Ascending aorta (tissue), 2 donors: ENCODE measurements at places on chromosomes 7 and 10. TPM values are rescaled to one million over a fixed set of nuclear protein-coding genes. Genes with fewer than 3 reads are reported as not detected.
A peak's percentile ranks its signal among the peaks of the same experiment; 100 is the strongest.

Gene STRA8
- total RNA-seq = not detected

Gene NME8
- 0.96 TPM for total RNA-seq

Gene CPED1
- 69.5 TPM for total RNA-seq

Gene KLF14
- total RNA-seq = not detected

Gene SPDYE3
- not detected for total RNA-seq

GRCh38 chr7:15853832-15854470, 167.5 kb upstream of the MEOX2 start:
- peak overlapping the region; percentile 23 for H3K27ac ChIP-seq
- DNase-seq = no peak
- no peaks in the 10 kb centered on the region for H3K36me3 ChIP-seq
- H3K4me1 ChIP-seq = peaks cover 4% of the 10 kb centered on the region
- H3K4me3 ChIP-seq = no peak overlapping the region
- H3K27me3 ChIP-seq = no peaks in the 10 kb centered on the region

- no peak overlapping the region for H3K4me3 ChIP-seq
- no peak overlapping the region for H3K27ac ChIP-seq
- no peaks in the 10 kb centered on the region for H3K27me3 ChIP-seq
These were observed 2.0 kb downstream of the SAMD9 start for GRCh38 chr7:93115796-93116195.

DNA sequence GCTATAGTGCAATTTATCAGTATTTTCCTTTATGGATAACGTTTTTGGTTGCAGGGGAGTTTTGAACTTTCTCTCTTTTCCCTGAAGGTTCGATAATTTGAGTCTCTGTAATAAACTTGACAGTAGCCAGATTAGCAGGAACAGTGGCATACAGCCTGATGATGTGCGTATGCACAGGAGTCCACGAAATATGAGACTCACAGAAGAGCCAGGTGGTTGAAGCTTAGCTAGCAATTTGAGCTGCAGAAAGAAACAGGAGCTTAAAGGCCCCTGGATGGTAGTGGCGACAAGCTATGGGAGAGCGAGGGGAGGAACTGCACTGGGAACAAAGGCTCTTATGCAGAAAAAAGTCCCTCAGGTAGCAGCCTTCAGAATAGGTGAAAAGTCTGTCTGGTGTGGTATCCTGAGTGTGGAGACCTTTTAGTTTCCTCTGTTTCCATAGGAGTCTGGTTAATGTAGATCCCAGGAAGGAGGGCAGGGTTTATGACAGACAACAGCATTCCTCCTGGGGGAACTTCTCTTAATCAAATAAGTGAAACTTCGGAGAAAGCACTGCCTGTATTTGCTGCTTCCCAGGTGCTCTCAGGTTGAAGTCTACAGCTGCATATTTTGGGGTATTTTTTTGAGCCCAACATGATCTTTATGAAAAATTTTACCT, 32.7 kb downstream of the FANK1 start:
- no peaks in the 10 kb centered on the region for H3K4me1 ChIP-seq
- H3K27ac ChIP-seq = no peak overlapping the region
- no peaks in the 10 kb centered on the region for H3K27me3 ChIP-seq
- no peak overlapping the region for H3K4me3 ChIP-seq
- no peaks in the 10 kb centered on the region for H3K36me3 ChIP-seq
- no peak for DNase-seq

- peaks cover 4% of the 10 kb centered on the region for H3K36me3 ChIP-seq
- no peak overlapping the region for H3K4me3 ChIP-seq
- no peak overlapping the region for H3K27ac ChIP-seq
- H3K27me3 ChIP-seq = no peaks in the 10 kb centered on the region
These were observed 129.7 kb upstream of the LRGUK start for GRCh38 chr7:133997463-133997862.
